G401 (cell line): ENCODE measurements at places on chromosomes 12 and 14. TPM values are rescaled to one million over a fixed set of nuclear protein-coding genes. Genes with fewer than 3 reads are reported as not detected.

GRCh38 chr12:24630856-24631255, 318.0 kb downstream of the BCAT1 start:
- DNase-seq, result no peak

DNA sequence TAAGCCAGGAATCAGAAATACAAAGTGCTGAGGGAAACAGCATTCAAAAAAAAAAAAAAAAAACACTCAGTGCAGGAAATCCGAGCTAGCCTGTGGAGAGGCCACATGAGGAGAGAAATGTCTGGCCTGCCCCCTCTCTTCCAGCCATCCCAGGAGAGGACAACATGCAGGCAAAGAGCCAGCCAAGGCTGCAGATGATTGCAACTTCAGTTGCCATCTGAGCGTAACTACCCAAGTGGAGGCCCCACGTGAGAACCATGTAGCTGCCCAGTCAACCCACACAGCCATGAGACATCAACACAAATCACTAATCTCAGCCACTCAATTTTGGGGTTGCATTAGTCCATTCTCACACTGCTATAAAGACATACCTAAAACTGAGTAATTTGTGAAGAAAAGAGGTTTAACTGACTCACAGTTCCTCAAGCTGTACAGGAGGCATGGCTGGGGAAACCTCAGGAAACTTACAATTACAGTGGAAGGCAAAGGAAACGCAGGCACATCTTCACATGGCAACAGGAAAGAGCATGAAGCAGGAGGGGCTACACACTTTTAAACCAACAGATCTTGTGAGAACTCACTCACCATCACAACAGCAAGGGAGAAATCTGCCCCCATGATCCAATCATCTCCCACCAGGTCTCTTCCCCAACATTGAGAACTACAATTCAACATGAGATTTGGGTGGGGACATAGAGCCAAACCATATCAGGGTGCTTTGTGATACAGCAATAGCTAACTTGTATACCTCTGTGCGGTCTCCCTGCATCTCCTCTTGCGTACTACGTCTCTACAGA, 161.1 kb downstream of the PIWIL1 start:
- no peak for DNase-seq

DNA sequence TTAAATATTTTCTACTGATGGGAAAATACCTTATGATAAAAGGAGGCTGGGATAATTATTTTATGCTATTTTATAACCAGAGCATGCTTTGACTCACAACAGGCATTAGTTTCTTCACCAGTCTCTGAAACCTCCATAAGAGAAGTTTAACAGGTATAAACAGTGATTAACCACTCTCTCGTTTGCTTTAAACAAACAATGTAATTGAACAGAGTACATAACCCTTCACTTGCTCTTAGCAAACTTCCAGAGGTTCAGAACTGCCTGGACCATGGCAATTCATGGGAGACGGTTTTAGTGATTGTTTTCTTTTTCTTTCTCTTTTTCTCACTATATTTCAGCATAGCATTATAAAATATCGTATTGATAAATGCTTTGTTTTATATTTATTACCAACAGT, 35.3 kb downstream of the CFAP251 start:
- DNase-seq, result no peak

The NELL2 gene
- total RNA-seq, result not detected in 2 replicates

The ARMH4 gene
- 2.1 and 3.7 TPM in 2 replicates for total RNA-seq

- DNase-seq, result peak; percentile 58
Measured at GRCh38 chr12:49092086-49092815, 2.4 kb downstream of the DHH start.

The HOXC11 gene
- total RNA-seq, result 2.1 and 2.3 TPM in 2 replicates

The CLEC4C gene
- total RNA-seq, result not detected in 2 replicates

- no peak for DNase-seq
Measured at GRCh38 chr12:46174061-46174662, 94.7 kb downstream of the SLC38A1 start.

DNA sequence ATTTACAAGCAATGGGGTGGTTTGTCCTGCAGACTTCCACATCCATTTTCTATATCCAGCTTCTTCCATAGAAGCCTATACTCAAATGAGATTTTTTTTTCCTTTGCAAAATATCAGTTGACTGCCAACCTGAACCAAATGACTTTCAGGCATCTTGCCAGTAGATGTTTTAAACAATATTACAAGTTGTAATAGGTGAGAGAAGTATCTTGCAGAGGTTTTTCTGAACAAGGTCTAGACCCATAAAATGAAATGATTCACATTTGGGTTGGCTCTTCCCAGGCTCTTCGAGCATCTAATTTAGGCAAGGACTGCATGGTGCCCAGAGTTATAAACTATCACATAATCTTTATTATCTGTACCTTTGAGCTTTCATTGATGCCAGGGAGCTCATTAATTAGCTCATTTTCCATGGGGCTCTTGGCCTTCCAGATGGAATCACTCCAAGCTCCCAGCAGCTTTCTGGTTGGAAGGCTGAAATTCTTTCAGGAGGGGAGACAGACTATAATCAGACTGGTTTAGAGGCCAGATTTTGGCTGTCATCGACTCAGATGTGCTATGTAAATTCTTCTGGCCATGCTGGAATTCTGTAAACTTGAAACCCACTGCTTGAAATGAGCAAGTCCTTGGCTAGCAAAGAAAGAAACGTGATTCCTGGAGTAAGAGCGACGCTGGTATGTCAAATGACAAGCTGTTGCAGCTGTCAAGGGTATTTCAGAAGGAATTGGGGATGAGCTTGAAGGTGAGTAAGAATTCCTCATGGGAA, 32.2 kb upstream of the DICER1 start:
- peak; percentile 22 for DNase-seq

The PRKAB1 gene
- 13.6 and 20.3 TPM in 2 replicates for total RNA-seq
